ENCODE measurements at places on chromosomes 5 and 9. TPM values are rescaled to one million over a fixed set of nuclear protein-coding genes. Genes with fewer than 3 reads are reported as not detected.

Gene IFNA13
- total RNA-seq = not detected

Gene SAPCD2
- total RNA-seq = 51.3 TPM

Gene FAXDC2
- total RNA-seq = 0.52 TPM

Gene SOX30
- 0.23 TPM for total RNA-seq

Gene GFI1B
- not detected for total RNA-seq

Gene FRMD3
- total RNA-seq = 1.4 TPM

Gene GNAQ
- 20.6 TPM for total RNA-seq

Gene BRD9
- total RNA-seq = 42.4 TPM

Gene PCA3
- total RNA-seq = not detected

Gene GRPEL2
- total RNA-seq = 21.6 TPM

Gene INVS
- 9.1 TPM for total RNA-seq

Gene TIMD4
- 0.17 TPM for total RNA-seq

Gene ANKRD31
- total RNA-seq = 0.12 TPM

Gene RPS14
- 3,646 TPM for total RNA-seq

Gene LPCAT1
- total RNA-seq = 105 TPM

Gene OCLN
- total RNA-seq = 29.8 TPM

Gene HTR1A
- not detected for total RNA-seq

Gene NPM1
- 2,624 TPM for total RNA-seq

Gene CNTLN
- 5.6 TPM for total RNA-seq

Gene FKBP15
- total RNA-seq = 14.6 TPM

Gene PCDHB4
- not detected for total RNA-seq

Gene EQTN
- not detected for total RNA-seq

Gene LCP2
- total RNA-seq = not detected

Gene SLC46A2
- not detected for total RNA-seq

Gene STPG3
- not detected for total RNA-seq

Gene SNCAIP
- 1.1 TPM for total RNA-seq

Gene CD14
- total RNA-seq = not detected

Gene S100Z
- not detected for total RNA-seq

Gene WDR38
- total RNA-seq = not detected

Gene LHX2
- not detected for total RNA-seq

Gene ORM2
- not detected for total RNA-seq

Gene OMD
- total RNA-seq = not detected

Gene SYK
- total RNA-seq = 15.7 TPM

Gene HACD4
- 2.0 TPM for total RNA-seq
